Cortex of kidney (tissue), 1 donor: ENCODE measurements at places on chromosomes 2 and 18.

DNA sequence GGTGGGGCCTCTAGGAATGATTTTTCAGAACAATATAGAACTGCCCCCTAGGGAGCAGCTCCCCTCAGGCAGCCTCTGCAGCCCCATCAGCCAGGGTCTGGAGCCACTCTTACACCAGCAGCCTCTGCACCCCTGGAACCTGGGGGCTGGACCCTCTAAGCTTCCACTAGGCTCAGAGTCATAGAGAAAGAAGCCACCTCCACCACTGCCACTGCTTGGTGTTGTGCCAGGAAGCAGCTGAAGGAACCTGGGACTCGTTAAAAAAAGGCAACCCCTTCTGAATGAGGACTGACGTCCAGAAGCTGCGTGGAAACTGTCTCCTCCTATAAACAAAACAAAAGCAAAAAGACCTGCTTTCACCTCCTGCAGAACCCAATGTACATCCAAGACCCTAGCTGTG is 98.1 kb upstream of the HS6ST1 start:
- no peak for DNase-seq

GRCh38 chr18:2395427-2396161 is 175.7 kb downstream of the METTL4 start:
- no peak for DNase-seq

DNA sequence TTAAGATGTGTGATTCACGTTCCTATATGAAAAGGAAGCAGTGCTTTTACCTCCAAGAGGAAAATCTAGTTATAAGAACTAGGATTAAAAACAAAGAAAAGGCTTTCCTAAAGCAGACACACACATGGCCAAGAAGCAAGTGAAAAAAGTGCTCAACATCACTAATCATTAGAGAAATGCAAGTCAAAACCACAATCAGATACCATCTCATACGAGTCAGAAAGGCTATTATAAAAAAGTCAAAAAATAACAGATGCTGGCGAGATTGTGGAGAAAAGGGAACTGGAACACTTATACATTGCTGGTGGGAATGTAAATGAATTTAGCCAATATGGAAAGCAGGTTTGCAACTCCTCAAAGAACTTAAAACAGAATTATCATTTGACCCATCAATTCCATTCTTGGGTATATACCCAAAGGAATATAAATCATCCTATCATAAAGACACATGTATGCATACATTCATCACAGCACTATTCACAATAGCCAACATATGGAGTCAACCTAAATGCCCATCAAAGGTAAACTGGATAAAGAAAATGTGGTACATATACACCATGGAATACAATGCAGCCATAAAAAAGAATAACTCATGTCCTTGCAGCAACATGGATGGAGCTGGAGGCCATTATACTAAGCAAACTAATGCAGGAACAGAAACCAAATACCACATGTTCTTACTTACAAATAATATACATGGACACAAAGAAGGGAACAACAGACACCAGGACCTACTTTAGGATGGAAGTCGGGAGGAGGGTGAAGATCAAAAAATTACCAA is 285.3 kb downstream of the RAD51AP2 start:
- DNase-seq, result no peak

DNA sequence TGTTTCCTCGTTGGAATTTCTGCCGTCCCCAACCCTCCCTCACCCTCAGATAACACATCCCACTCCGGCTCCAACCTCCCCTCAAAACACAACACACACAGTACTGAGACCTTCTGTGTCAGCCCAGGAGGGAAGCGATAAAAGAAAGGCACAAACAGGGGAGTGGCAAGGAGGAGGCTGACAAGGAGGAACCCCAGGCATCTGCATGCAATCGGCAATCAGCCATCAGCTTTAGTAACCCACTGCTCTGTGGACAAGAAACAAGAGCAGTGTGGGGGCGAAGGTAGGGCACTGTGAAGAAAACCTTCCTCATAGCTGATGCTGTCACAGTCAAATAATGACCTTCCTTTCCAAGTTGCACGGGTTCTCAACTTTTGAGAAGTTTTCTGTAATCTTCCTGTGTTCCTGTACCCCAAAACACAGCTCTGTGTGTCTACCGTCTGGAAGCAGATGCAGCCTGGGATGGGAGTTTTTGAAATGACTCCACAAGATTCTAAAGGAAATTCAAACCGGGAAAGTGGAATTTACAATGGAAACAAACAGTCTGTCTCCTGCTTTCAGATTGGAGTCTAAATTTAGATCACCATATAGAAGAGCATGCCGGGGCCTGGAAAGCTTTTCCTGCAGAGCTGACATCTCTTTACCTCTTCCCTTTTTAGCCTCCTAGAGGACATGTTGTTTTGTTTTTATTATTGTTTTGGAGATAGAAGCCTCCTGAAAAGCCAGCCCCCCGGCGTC is 16.4 kb upstream of the LPIN2 start:
- no peak for DNase-seq

- no peak for DNase-seq
These were observed 68.5 kb downstream of the CTIF start for GRCh38 chr18:48607056-48607984.

DNA sequence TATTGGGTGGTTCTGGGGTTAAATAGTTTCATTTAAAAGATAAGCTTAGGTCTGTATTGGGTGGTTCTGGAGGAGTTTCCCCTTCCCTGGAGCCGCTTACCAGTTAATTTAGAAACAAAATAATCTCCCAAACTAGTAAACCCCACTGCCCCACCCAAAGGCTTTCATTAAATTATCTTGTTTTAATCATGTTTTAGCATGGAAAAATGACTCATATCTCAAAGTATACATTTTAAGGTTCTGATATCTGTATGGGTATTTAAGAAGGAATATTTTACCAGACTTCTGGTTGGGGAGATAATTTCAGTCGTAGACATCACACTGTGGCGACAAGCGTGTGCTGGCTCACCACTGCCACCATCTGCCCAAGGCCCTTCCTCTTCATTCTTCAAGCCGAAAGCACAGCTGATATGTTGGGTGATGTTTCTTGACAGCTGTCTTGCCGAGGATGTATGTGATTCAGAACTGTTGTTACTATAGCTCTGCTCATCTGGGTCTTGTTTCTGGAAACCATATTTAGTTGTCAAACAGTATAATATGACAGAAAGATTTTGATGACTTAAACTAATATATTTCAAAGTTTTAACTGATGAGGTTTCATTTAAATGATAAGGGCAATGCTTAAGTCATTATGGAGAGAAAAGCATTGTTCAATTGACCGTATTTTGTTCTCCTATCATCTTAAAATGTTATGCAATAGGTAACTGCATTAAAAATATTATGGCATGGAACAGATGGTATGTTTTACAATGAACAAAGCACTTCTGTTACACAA is 5.1 kb downstream of the FIGLA start:
- no peak for DNase-seq

DNA sequence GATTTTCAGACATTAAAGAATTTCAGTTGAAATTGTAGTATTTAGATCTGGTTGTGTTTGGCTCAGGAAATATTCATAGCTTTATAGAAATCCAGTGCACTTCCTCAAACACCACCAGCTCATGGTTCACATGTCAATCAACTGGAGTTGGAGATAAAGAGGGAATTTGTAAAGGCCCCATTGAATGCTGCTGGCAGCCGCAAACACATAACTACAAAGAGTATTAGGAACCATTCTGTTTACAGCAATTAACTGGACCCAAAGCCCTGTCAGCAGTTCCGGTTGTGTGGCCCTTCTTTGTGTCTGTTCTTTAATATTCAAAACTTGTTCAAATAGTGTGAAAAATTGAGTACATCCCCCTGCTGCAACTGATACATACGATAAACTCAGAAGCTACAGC is 107.4 kb upstream of the LRRTM4 start:
- no peak for DNase-seq

GRCh38 chr2:39780825-39781600 is 2.0 kb upstream of the THUMPD2 start:
- DNase-seq, result no peak

DNA sequence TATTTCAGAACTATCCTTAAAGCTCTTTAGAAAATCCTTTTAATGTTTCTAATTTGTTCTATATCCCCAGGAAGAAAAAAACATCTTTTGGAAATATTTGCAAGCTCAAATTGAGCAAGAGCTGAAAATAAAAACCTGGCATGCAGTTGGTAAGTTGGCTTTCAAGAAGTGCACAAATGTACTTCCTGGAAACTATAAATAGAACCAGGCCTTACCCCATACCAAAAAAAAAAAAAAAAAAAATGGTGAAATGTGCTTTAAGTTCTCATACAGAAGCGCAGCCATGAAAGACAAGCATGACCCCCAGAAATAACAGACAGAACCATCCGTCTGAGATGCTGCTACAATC is 178.5 kb downstream of the HDAC4 start:
- no peak for DNase-seq

GRCh38 chr18:79178113-79178531 is 108.9 kb downstream of the ATP9B start:
- DNase-seq, result no peak

DNA sequence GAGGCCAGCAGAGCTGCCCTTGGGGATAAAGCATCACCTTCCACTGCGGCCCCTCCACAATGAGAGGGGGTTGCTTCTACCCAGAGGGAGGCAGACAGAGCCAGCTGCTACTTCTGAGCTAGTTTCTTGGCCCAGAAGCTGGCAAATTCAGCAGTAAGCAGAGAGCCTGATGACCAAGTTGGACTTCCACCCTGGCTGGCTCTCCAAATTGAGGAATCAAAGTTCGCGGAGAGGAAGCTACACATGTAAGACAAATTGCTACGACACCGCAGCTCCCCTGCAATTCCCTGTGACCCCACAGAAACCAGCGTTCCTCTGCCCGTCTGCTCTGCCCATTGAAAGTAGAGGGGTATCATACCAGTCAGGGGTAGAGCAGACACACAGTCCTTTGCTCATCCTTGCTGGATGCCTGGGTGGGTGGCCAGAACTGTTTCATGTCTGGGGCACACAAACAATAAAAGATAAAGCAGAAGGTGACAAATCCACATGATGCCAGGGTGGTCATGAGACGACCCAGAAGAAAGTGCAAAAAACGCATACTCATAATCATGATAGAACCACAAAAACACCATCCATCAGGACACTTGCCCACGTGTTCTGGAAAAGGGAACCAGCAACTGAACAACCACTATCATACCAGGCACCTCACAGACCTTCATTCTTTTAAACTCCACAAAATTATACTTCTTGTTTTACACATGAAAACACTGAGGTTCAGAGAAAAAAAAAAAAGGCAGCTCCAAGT is 5.4 kb downstream of the TFCP2L1 start:
- DNase-seq, result no peak

- no peak for DNase-seq
These were observed 523.0 kb downstream of the TXNL1 start for GRCh38 chr18:56115071-56116015.

DNA sequence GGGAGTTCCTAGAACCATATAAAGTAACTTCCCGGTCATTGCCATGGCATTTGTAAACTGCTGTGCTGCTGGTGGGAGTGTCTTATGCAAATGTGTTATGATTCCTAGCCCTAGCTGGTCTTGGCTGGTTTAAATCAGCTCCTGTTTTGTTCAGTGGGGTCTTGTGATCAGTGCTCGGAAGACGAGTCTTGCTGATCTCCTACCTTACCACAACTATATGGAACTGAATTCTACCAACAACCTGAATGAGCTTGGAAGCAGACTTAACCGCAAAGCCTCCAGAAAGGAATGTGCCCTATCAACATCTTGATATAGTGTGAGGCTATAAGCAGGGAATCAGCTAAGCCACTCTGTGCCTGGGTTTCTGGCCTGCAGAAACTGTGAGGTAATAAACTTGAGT is 33.5 kb downstream of the POLE4 start:
- no peak for DNase-seq

DNA sequence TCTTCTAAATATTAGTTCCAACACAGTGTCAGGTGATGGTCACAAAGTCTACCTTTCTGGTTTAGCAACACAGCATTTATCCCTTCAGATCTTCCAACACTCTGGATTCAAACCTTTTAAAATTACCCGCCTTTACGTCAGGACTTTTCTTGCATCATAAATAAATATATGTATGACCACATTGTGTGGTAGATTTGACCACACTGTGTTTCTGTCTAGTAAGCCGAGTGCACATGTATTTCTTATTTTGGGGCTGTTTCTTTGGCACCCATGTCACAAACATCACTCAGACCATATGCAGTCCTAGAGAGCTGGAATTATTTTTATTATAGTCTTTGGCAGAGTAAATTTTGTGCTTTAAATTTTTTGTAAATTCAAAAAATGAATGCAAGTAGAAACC is 172.1 kb downstream of the ANKRD44 start:
- no peak for DNase-seq

DNA sequence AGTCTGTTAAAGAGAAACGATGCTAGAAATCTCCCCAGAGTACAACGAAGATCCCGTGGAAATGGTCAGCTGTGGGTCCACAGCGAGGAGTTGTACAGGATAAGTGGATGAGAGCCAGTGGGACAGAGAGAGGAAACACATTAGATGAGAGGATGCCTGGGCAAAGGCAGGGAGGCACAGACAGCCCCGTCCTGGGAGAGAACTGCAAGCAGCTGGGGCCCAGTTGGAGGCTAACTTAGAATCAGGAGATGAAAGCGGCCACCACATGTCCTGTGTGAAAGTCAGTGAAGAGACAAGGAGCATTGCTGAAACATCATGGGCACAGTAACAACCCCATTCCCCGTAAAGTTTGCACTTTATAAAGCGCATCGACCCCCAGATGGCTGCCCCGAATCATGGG is 157.5 kb downstream of the RAPGEF4 start:
- DNase-seq, result no peak

DNA sequence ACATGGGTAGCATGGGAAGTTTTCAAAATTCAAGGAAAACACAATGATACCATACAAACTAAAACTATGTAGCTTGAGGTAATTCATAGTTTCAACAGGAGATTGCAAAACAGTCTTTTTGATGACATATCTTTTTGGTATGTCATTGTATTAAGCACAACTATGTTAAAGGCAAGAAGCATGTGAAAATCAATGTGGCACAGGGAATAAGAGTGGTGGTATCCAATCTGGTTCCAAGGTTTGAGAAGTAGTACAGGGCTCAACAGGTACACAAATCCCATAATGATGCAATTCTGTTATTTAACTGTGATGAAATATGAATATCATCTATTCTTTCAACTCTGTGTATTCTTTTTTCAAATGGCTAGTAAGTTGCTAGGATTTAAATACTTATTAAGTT is 16.4 kb upstream of the DLX2 start:
- no peak for DNase-seq
